Heart right ventricle (tissue), 16 donors: ENCODE measurements at places on chromosomes 7 and 10. TPM values are rescaled to one million over a fixed set of nuclear protein-coding genes. Genes with fewer than 3 reads are reported as not detected.

- no peak overlapping the region for H3K27ac ChIP-seq
- H3K36me3 ChIP-seq: no peaks in the 10 kb centered on the region
- H3K27me3 ChIP-seq: peaks cover 5% of the 10 kb centered on the region
- no peak overlapping the region for H3K4me3 ChIP-seq
- H3K4me1 ChIP-seq: peaks cover 13% of the 10 kb centered on the region
Observed at GRCh38 chr7:37832194-37832593, 16.2 kb upstream of the NME8 start.

FAM237B gene
- total RNA-seq: not detected

DNA sequence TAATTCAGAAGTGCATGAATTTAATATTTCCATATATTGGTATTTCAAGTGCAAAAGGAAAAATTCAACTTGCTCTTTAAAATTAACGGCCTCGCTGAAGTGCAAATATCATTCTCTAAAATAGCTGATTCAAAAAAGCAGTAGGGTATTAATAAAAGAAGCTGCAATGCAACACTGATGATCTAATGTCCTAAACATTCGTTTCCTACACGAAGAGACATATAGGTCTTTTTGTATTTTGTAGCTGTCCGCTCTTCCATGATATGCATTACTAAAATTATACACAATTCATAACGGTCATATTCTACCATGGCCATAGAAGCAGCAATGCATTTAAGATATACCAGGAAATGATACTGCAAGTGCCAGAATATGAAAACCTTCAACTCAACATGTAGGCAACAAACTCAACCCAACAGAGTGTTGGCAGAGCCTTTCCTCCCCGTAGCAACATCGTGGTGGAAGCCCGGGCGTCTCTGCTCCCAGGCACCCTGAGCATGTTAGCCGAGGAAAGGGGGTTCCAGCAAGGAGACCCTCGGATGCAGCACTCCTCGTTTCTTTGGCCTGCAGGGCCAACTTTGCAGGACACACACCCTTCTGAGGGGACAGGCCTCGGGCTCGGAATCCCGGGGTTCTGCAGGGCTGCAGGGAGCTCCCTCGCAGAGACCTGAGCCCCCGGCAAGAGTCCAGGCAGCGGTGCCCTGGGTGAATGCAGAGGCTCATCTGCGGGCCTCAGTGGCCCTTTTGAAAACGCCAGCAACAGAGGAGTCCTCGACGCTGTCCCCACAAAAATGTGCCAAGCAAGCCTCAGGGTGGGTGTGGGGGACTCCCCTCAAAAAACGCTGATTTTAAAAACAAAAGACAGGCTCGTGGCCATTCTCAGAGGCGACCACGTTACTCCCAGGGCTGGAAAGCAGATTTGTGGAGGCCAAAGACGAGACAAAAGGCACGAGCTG is 1.6 kb downstream of the FAM171A1 start:
- DNase-seq: peak; percentile 27
- no peak overlapping the region for H3K27ac ChIP-seq
- peak overlapping the region; percentile 60 for H3K4me3 ChIP-seq
- no peaks in the 10 kb centered on the region for H3K36me3 ChIP-seq
- peaks cover 15% of the 10 kb centered on the region for H3K4me1 ChIP-seq

GRCh38 chr10:115049960-115050359 is 43.2 kb upstream of the ATRNL1 start:
- no peaks in the 10 kb centered on the region for H3K36me3 ChIP-seq
- H3K27ac ChIP-seq: no peak overlapping the region
- H3K27me3 ChIP-seq: no peaks in the 10 kb centered on the region
- DNase-seq: no peak
- no peak overlapping the region for H3K4me3 ChIP-seq
